ENCODE measurements at places on chromosomes 11 and 22. TPM values are rescaled to one million over a fixed set of nuclear protein-coding genes. Genes with fewer than 3 reads are reported as not detected.

AMPD3 gene
- polyA plus RNA-seq = 5.3 TPM

DERL3 gene
- 3.8 TPM for polyA plus RNA-seq

TBX10 gene
- not detected for polyA plus RNA-seq

RPS13 gene
- polyA plus RNA-seq = 1,368 TPM

GRCh38 chr11:79291948-79292347 is 148.9 kb downstream of the TENM4 start:
- DNase-seq = no peak

DNA sequence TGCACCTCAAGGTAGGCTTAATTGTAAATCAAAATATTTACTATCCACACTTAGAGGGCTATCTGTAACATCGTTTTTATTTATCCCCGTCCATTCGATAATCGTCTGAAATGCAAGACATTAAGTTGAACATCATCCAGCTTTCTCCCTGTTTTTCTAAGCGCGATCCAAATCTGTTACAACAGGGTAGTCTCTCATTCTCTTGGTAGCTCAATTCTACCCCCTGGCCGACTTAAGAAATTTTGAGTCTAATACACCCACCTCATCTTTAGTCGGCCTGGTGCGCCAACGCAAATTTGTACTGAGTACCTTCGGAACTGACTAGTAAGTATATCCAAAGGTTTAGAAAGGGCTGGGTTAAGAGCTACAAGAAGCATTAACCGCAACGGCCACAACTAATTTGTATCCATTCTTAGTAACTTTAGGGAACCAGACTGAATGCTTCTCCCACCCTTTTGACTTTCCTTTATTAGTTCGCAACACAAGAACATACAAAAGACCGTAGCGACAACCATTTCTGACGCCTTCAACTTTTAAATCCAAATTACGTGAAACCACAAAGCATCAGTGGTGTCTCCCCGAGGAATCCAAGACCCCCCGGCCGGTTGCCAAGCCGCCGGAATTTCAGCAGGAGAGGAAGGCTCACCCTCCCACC is 1.0 kb upstream of the ZNF143 start:
- peak; percentile 67 for DNase-seq

DNA sequence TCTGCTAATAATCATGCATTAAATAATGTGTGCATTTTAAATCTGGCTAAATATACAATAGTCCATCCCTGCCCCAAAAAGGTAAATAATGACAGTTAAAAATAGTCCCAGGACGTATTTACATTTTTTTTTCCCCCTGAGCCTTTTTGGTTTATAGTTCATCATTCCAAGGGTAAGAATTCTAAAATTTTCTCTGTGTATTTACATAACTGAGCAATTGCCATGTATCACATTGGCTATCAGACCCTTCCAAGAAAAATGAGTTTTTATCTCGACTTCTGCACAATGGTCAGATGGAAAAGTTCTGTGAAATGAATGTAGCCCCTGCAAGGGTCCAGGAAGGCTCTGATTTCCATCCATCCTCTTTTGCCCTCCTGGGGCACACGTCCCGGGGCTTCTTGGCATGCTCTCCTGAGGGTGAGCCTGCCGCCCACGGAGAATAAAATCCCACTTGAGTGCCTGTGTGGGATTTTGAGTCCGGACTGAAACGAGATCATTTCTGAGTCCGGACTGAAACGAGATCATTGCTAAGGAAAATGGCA is 94.1 kb upstream of the ANO1 start:
- DNase-seq = no peak

DNA sequence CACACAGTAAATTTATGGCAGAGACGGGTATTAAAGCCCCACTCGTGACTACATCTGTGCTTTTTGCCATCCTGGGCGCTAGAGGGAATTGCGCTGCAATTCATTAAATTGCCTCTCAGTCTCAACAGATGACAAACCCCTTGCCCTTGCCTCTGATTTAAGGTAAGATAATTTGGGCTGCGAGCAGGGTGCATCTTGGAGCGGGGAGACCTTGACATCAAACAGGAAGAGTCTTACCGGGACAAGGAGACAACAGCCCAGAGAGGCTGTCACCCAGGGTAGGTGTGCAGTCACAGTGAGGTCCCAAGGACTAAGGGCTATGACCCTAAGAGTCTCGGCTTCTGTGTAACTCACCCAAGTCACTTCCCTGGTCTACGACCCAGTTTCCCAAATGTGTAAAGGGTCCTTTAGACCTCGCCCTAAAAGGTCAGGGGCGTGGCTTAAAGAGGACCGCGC is 449 bp upstream of the TOM1 start:
- DNase-seq = no peak

GRCh38 chr11:83097429-83098075 is 25.9 kb upstream of the RAB30 start:
- DNase-seq = no peak

GRCh38 chr22:37019309-37020191 is at the start of the genes MPST and TST:
Gene MPST, plus strand, starts transcription at chr22:37019742. Its CDS starts 95 bp downstream, at chr22:37019837.
Gene TST, minus strand, starts transcription at chr22:37019447. Its CDS starts 715 bp downstream, at chr22:37018732.
- DNase-seq = no peak

- DNase-seq = no peak
Observed at GRCh38 chr11:126284829-126285228, 1.9 kb downstream of the TIRAP start.

DNA sequence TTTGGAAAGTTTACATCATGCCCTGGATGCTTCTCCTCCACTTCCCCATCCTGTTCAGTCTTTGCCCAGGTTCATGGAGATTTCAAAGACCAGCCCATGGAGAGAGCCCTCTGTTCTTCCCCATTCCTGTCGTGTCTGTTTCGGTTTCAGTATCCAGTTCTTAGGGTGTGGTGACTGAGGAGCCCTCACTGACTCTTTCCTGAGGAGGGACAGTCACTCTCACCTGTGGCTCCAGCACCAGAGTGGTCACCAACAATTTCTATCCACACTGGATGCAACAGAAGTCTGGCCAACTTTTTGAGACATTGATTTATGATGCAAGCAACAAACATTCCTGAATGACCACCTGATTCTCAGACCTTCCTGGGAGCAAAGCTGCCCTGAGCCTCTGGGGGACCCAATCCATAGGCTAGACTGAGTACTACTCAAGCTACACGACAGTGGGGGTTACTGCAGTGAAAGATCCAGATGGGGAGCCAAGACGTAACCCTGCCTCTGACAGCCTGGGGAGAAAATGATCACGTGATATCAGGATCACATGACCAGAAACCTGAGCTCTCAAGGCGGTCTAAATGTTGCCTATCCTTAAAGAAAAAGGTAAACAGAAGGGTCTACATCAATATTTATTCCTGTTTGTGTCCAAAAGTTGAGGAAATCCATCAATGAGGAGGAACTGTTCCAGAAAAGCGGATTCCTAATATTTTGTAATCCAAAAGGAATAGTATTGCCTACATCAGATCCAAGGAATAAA is 76.2 kb upstream of the VPREB1 start:
- no peak for DNase-seq

GRCh38 chr22:37752189-37753087 is 55.3 kb upstream of the GCAT start:
- no peak for DNase-seq

- no peak for DNase-seq
Observed at GRCh38 chr11:78429209-78429608, 11.6 kb upstream of the GAB2 start.

DNA sequence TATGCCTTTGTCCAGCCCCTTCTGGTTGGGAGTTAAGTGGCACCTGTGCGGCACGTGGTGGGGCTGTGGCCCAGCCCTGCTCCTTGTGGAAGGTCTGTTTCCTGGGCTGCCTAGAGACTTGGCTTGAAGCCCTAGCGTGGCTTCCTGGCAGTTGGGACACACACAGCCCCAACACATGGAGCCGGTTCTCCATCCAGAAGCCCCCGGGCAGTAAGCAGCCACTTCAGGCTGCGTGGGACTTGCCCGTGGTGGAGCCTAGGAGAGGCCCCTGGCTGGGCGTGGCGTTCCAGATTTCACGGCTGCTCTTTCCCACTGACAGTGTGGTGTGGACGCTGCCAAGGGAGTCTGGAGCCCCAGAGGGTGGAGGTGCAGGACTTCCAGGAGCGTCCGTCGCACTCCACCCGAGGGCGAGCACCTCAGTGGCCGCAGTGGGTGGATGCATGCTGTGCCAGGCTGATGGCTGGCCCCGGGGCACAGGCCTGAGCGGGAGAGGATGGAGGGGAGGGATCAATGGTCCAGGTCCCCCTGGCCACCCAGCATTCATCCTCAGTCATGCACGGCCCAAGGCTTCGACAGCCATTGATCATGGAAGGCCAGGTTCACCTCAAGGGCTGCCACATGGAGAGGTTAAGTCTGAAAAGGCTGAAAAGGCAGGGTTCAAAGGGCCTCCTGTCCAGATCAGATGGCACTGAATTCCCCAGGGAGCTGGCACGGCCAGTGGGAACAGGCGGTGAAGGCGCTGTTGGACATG is 9.3 kb downstream of the CCND1 start:
- DNase-seq = no peak

DNA sequence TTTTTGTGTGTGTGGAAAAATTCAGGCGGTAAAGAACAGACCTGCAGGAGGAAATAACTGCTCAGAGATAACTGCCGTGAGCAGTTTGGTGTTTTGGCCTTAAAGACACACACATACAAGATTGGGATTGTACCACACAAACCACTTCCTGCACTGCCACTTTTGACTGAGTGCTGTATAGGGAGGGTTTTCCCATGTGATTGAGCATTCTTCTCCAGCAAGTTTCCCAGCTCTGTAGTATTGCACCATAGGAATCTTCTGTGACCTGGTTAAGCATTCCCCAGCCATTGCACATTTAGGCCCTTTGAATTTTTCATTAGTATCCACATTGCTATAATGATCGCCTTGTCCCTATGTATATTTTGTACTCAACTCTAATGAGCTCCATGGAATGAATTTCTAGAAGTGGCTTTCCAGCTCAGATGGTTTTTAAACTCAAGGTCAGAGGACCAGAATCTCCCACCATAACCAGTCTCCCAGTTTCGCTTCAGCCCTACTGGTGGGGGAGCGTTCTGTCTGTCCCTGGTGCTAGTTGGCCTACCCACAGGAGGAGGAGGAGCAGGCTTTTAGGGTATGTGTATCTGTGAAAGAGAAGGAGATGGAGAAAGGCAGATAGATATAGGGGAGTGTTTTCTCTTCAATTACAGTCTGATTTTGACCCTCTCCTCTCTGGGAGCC is 9.3 kb downstream of the CD82 start:
- no peak for DNase-seq

DNA sequence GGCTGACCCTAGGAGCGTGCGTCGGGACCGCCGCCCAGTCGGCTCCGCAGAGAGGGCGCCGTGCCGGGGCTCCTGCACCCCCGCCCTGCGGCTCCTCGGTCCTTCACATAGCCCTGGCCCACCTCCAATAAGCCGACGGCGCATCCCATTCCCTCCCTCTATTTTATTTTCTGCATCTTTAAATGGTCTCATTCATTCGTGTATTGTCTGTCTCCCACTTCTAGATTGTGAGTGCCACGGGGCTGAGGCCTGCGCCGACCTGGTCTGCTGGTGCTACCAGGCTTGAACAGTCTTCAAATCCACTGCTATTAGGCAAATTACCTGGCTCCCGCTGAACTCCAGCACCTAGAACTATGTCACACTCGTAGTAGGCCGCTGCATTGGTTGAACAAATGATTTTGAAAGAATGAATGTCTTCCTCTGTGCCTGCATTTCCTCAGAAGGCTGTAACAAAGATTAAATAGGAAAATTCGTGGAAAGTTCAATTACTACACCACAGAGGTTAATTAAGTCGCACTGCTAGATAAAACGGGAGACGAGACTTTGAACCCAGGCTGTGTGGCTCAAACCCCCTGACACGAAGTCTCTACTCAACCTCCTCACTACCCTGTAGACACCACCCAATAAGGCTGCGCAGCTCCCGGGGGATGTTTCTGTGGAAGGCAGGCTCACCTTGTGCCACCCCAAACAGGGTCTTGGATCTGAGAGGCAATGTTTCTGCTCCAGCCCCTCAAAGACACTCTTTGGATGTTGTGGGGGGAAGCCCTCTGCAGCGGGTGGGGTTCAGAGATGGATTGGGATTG is 1.2 kb upstream of the PPP1R14B start:
- no peak for DNase-seq

DNA sequence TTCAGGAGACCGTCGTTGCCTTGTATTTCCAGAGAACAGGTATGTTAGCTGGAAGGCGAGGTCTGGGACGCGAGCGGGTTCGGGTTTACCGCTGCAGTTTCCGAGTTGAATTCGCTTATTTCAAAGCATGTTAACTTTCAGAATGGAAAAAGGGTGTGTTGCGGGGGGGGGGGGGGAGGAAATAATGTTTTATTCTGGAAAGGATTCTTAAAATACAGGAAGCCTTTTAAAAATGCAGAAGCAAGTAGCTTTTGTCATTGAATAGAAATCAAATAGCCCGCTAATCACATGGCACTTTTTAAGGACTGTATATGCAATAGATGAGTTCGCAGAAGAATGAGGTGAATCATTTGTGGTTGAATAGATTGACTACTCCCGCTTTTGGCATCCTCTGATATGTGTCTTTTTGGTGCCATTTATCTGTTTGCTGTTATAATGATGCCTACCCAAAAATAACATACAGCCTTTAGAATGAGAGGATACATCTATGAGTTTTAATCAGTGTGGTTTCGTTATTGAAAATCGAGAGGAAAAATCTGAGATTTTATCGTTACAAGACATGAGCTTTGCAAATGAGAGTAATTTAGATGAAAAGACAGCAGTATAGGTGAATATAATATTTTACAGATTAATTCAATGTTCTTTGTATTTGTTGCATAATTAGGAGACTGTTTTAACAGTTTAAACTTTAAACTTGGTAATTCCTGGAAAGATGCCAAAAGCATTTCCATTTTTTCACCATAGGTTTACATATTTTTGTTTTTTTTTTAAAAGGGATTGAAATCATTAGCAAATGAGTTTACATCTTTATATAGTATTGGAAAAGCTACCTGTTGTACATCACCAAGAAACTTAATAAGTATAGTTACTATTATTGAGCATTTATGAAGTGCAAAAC is 1.7 kb downstream of the PDE3B start:
- DNase-seq = no peak

DNA sequence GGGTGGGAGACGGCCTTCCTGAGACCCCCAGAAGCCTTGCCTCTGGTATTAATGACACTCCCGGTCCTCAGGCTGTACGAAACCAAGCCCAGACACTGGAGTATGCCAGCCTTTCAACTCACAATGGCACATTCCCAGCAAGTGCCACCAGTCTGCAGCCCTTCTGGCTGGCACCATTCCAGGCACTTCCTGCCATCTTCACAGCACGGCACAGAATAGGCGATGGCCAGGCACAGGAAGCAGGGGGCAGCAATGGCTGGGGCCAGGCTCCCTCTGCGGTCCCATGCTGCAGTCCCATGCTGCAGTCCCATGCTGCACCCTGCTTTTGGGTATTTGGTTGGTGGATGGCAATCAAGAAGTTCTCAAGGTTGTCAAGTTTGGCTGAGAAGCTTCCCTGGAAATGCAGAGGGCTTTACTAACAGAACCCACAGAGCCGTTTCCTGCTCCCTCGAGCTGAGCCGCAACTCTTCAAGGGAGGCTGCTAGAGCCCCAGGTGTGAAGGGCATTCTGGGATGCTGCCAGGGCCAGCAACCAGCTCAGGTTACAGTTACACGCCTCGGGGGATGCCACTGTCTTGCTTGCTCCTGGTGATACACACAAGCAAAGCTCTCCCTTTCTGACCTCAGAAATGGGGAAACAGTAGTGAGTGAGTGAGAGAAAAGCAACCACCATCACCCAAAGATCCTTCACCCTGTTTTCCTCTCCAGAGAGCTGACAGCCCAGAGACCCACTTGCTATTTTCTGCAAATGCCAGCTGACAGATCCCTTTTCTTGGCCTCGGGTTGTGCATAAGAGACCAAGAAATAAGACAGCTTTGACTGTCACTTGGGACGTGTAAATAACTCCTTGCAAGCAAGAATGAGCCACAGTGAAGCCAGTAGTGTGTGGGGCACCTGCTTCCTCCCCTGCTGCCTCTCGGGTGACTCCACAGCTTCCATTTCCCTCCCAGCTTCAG is 23.9 kb downstream of the LRFN4 start:
- DNase-seq = no peak

- no peak for DNase-seq
Observed at GRCh38 chr11:34468209-34468841, 29.6 kb downstream of the CAT start.
